Lung (tissue), 17 donors: ENCODE measurements at places on chromosomes 5 and 9. TPM values are rescaled to one million over a fixed set of nuclear protein-coding genes. Genes with fewer than 3 reads are reported as not detected.

The SLC28A3 gene
- 0.98 TPM for total RNA-seq

GRCh38 chr5:36443941-36444340 lies 142.2 kb upstream of the RANBP3L start:
- no peak overlapping the region for H3K4me3 ChIP-seq
- H3K36me3 ChIP-seq, result no peaks in the 10 kb centered on the region
- DNase-seq, result no peak
- H3K27me3 ChIP-seq, result no peaks in the 10 kb centered on the region
- no peak overlapping the region for H3K27ac ChIP-seq

The WNT8A gene
- total RNA-seq, result not detected

The CDH6 gene
- 3.1 TPM for total RNA-seq

- H3K4me3 ChIP-seq, result no peak overlapping the region
- no peak overlapping the region for H3K27ac ChIP-seq
- peaks cover 2% of the 10 kb centered on the region for H3K36me3 ChIP-seq
- DNase-seq, result no peak
Observed at GRCh38 chr5:116462500-116462899, 112.1 kb downstream of the SEMA6A start.

DNA sequence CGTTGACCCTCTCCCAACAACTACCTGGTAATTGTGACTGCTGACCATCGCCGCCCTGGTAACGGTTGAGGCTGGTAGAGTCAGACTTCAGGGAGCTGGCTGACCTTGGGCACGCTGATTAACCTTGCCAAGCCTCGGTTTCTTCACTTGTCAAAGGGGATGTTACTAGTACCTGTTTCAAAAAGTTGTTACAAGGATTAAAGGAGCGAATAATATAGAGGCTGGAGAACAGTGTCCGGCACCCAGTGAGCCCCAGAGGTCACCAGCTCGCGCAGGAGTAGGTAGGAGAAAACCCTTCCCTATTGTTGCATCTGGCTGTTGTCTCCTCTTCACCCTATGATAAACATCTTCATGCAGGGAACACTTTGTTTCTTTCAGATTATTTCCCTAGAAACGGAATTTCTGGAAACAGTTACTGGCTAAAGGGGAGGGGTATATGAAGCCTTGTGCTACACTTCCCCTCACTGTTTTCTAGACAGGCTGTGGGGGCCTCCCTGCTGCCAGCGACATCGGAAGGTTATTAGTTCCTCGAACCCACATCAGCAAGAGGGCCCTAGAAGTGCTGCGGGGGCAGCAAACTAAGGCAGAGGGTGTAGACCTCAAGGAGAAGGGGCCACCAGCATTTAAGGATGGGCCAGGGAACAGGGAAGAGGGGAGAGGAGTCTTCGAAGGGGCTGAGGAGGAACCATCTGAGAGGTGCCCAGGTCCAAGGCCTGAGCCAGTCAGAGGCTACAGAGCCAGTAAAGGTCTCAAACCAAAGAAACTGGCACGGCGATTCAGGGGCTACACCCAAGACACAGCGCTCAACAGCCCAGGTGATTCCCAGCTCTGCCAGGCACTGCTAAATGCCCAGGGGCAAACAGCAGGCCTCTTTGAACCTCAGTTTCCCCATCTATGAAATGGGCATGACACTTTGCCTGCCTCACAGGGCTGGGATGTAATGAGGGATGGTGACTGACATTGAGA lies 37.6 kb downstream of the HRH2 start:
- peak; percentile 31 for DNase-seq
- peaks cover 4% of the 10 kb centered on the region for H3K27me3 ChIP-seq
- peak overlapping the region; percentile 24 for H3K27ac ChIP-seq
- H3K4me1 ChIP-seq, result no peaks in the 10 kb centered on the region
- H3K4me3 ChIP-seq, result no peak overlapping the region

DNA sequence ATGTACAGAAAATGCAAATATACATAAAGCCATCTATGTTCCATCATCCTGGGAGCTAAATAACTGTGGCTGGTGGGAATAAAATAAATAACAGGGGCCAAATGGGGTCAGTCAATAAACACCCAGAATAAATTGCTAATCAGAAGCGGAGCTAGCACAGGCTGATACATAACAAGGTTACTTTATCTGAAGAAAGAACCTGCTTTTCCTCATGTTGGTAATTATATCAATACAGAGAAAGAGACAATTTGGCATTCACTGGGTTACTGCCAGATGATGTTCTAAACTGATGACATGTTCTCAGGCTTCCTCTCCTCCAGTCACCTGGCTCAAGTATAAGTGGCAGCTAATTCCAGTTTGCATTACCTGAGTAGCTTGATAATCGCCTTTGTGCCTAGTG lies 144.9 kb upstream of the CD180 start:
- H3K36me3 ChIP-seq, result no peaks in the 10 kb centered on the region
- no peak overlapping the region for H3K4me3 ChIP-seq
- no peak for DNase-seq

DNA sequence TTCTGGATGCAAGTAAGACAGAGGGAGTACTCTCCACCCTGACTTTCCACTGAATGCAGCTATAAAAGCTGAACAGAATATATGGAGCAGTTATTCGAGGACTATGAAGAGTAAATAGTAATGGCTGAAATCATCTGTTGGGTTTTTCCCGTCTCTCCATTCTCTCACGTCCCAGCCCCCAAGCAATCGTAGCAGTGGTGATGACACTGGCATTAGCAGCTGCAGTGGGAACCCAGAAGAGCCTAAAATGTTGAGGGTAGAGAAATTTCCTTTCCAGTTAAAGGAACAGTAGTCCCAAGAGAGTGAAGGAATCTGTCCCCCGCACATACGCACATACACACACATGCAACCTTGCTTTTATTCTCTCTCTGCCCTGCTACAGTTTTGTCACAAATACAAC lies 33.2 kb downstream of the MED27 start:
- H3K27ac ChIP-seq, result no peak overlapping the region
- H3K4me1 ChIP-seq, result peaks cover 3% of the 10 kb centered on the region
- DNase-seq, result no peak
- no peaks in the 10 kb centered on the region for H3K36me3 ChIP-seq

GRCh38 chr5:134406390-134406789 lies 5.3 kb downstream of the CDKN2AIPNL start:
- no peak overlapping the region for H3K27ac ChIP-seq
- H3K4me1 ChIP-seq, result peaks cover 5% of the 10 kb centered on the region
- H3K4me3 ChIP-seq, result no peak overlapping the region

- H3K27ac ChIP-seq, result no peak overlapping the region
- H3K27me3 ChIP-seq, result no peaks in the 10 kb centered on the region
- H3K36me3 ChIP-seq, result no peaks in the 10 kb centered on the region
- no peaks in the 10 kb centered on the region for H3K4me1 ChIP-seq
- no peak overlapping the region for H3K4me3 ChIP-seq
- DNase-seq, result no peak
Observed at GRCh38 chr5:174493530-174493929, 230.9 kb upstream of the MSX2 start.

- no peak for DNase-seq
- H3K27ac ChIP-seq, result no peak overlapping the region
- H3K4me1 ChIP-seq, result no peaks in the 10 kb centered on the region
Observed at GRCh38 chr5:103896593-103896992, 334.0 kb upstream of the NUDT12 start.

DNA sequence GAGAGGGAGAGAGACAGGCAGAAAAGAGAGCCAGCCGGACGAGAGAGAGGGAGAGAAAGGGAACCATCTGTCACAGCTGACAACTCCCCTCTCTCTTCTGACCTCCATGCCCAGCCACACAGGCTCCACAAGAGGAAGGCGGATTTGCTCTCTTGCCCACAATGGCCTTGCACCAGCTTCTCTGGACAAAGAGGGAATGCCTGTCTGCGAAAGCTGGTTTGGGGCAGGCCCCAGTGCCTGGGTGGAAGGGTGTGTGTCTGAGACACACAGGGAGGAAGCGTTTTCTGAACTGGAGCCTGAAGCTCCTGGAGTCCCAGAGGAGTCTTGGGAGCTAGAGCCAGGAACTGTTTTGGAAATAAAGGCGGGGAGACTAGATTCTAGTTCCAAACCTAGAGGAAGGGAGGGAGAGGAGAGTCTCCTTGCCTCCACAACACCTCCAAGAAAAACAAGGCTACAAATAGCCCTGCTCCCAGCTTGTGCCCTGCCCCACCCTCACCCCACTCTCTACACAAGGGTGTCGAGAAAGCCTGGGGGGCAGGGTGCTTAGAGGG lies 12.5 kb downstream of the C1QTNF2 start:
- H3K27ac ChIP-seq, result peak overlapping the region; percentile 76
- peaks cover 13% of the 10 kb centered on the region for H3K4me1 ChIP-seq
- no peaks in the 10 kb centered on the region for H3K36me3 ChIP-seq
- H3K4me3 ChIP-seq, result no peak overlapping the region

DNA sequence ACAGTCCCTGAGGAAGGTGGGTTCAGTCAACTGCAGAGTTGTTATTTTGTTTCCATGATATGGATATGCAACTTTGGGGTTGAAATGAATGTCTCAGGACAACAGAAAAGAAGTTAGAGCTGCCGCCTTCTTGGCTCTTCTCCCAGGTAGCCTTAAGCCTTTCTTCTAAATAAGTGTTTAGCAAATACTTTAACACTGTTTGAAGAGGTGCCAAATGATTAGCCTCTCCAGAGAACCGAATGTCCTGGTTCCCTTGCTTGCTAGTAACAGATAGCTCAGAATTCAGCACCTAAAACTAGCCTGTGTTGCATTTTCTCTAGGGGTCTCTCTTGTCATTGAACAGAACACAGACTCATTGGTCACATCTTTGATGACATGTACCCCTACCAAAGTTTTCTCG lies 127.7 kb upstream of the PIK3R1 start:
- H3K4me3 ChIP-seq, result no peak overlapping the region
- H3K27ac ChIP-seq, result no peak overlapping the region
- no peaks in the 10 kb centered on the region for H3K36me3 ChIP-seq
- peak; percentile 12 for DNase-seq
- H3K4me1 ChIP-seq, result no peaks in the 10 kb centered on the region

GRCh38 chr9:120571443-120572257 lies 8.3 kb downstream of the CDK5RAP2 start:
- H3K36me3 ChIP-seq, result peaks cover 41% of the 10 kb centered on the region
- H3K27ac ChIP-seq, result peak overlapping the region; percentile 46
- H3K4me1 ChIP-seq, result no peaks in the 10 kb centered on the region
- no peak overlapping the region for H3K4me3 ChIP-seq
- H3K27me3 ChIP-seq, result no peaks in the 10 kb centered on the region

- H3K27ac ChIP-seq, result no peak overlapping the region
- H3K36me3 ChIP-seq, result peaks cover 10% of the 10 kb centered on the region
- no peak for DNase-seq
- H3K4me1 ChIP-seq, result peaks cover 4% of the 10 kb centered on the region
- no peak overlapping the region for H3K4me3 ChIP-seq
Observed at GRCh38 chr9:126347093-126347492, 20.5 kb downstream of the MVB12B start.

DNA sequence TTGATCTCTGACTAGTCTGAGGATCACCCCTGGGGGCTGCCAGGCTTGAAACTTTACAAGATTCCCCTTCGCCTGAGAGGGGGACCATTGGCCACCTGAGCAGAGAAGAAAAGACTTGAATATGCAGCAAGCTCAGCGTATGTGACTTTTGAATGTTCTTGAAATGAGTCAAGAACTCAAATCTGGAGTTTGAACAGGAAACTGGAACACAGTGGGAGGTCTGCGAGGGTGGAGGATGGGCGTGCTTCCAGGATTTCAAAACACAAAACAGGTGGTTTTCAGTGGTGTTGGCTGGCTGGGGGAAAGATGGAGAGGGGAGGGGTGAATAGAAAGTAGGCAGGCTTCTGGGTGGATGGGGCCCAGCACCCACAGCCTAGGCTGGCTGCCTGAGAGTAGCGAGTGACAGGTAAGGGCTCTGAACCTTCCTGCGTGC lies 40.6 kb downstream of the TMEM174 start:
- no peaks in the 10 kb centered on the region for H3K36me3 ChIP-seq
- peaks cover 45% of the 10 kb centered on the region for H3K27me3 ChIP-seq
- H3K27ac ChIP-seq, result no peak overlapping the region
- H3K4me1 ChIP-seq, result no peaks in the 10 kb centered on the region
- H3K4me3 ChIP-seq, result no peak overlapping the region

- no peak overlapping the region for H3K27ac ChIP-seq
- H3K4me1 ChIP-seq, result no peaks in the 10 kb centered on the region
- H3K27me3 ChIP-seq, result peaks cover 3% of the 10 kb centered on the region
- no peak for DNase-seq
Observed at GRCh38 chr9:36900856-36901220, 133.2 kb downstream of the PAX5 start.

The SPACA9 gene
- 21.2 TPM for total RNA-seq

DNA sequence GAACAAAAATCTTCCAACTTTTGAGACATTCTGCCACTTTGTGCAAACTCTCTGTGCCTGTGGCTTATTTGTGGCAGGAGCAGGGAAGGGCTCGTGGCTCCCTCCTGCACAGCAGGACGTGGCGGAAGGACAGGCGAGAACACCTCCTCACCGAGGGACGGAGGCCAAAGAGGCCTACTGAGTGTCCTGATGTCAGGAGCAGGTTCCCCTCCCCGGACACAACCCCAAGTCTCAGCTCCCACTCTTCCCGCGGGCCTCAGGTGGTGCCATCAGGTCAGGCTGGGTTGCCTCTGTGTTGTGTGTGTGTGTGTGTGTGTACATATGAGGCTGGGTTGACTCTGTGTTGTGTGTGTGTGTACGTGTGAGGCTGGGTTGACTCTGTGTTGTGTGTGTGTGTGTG lies 136.8 kb upstream of the LPCAT1 start:
- H3K4me1 ChIP-seq, result no peaks in the 10 kb centered on the region
- H3K4me3 ChIP-seq, result no peak overlapping the region
- DNase-seq, result no peak

The TCF7 gene
- 6.0 TPM for total RNA-seq

DNA sequence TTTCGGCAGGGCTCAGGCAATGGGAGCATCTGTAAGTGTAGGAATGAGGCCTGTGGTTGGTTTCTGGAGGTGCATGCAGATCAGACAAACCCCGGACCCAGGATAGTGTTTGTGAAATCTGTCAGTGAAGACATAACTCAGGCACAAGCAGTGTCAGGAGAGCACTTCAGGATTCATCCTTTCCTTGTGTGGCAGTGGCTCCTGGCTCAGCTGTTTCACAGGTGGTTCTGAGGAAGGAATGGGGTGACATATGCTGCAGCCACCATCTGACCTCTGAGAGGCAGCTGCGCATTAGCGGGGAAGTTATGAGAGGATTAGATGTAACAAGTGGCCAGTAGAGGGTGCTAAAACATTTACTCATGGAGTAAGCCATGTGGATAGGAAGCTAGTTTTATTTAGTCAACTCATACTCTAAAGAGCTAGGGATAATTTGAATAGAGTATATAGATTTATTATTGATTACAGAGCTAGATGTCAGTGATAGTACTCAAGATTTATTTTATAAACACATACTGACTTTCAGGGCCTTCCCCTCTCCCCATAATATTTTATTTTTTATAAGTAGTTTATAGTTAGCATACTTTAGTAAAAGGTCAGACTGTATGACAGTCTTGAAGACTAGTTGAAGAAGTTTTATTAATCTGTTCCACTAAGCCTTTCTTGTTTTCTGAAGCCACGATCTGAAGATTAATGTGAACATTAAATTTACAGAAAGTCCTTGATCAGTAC lies 28.4 kb downstream of the NNT start:
- H3K4me1 ChIP-seq, result no peaks in the 10 kb centered on the region
- DNase-seq, result peak; percentile 52
- H3K4me3 ChIP-seq, result no peak overlapping the region
- H3K36me3 ChIP-seq, result peaks cover 15% of the 10 kb centered on the region
- H3K27me3 ChIP-seq, result no peaks in the 10 kb centered on the region

The CXCL14 gene
- total RNA-seq, result 31.4 TPM

- H3K36me3 ChIP-seq, result no peaks in the 10 kb centered on the region
- no peaks in the 10 kb centered on the region for H3K4me1 ChIP-seq
- no peaks in the 10 kb centered on the region for H3K27me3 ChIP-seq
Observed at GRCh38 chr9:116115761-116116353, 37.7 kb upstream of the PAPPA start.

GRCh38 chr5:138011991-138012390 lies 20.9 kb downstream of the FAM13B start:
- H3K4me1 ChIP-seq, result no peaks in the 10 kb centered on the region
- no peak overlapping the region for H3K4me3 ChIP-seq
- no peaks in the 10 kb centered on the region for H3K27me3 ChIP-seq
- H3K27ac ChIP-seq, result no peak overlapping the region
